Stimulated activated CD4-positive, alpha-beta T cell treated with anti-CD3 and anti-CD28 coated beads, Interleukin-12 subunit alpha, Interleukin-12 subunit beta, amount 100 ng/mL, for 48 hours (primary cell): ENCODE measurements at places on chromosomes 3 and 15.

DNA sequence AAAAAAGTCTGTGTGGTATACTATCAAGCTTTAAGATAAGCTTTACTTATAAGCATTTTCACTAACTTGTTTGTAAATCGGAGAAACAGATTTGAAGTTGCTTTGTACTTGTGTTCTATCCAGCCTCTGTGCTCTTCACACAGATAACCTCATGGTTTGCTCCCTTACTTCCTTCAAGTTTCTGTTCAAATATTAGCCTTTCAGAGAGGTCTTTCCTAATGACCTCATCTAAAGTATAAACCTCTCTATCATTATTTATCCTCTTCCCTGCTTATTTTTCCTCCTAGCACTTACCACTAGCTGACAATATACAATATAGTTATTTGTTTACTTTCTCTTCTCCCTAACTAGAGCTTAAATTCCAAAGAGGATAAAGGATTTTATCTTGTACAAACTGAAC, 180.0 kb downstream of the CBLB start:
- DNase-seq, result no peak

GRCh38 chr3:197787412-197787811, 3.6 kb upstream of the LRCH3 start:
- no peak for DNase-seq

- DNase-seq, result peak; percentile 50
These were observed 58.2 kb downstream of the RAB7A start for GRCh38 chr3:128784232-128784631.

DNA sequence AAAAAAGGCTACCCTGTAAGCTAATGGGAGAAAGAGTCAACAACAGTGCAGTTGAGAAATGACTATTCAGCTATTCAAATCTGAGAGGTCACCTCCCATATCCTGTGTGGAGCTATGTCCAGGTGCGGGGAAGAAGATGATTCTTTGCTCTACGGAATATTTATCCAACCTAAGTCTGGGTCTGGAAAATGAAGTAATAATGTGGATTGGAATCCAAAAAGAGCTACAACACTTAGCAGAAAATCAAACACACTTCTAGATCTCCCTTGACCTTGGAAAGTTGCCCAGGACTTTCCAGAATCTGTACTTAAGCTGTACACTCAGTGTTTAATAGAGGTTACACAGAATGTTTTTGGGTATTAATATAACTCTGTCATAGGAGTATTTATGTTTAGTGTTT, 251.9 kb downstream of the NAALADL2 start:
- no peak for DNase-seq

DNA sequence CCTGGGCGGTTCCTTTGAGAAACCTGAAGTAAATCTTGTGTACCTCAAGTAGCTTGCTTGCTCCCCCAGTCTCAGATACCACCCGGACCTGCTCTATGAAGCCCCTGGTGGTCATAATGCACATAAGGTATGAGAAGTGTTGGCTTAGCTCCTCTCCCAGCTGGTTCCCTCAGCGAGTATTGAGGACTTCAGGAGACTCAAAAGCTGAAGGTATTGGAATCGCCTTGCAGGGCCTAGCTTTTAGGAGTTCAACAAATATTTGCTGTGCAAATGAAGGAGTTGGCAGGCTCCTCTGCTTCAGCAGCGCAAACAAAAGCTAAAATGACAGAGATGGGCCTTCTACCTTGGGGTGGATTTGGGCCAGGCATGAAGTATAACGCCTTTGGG, 1.7 kb downstream of the CMTM8 start:
- peak; percentile 12 for DNase-seq
